Fibroblast of lung (primary cell): ENCODE measurements at places on chromosomes 4 and X. TPM values are rescaled to one million over a fixed set of nuclear protein-coding genes. Genes with fewer than 3 reads are reported as not detected.

Gene UCP1
- total RNA-seq: not detected in 2 replicates

Gene PABPC5
- total RNA-seq: 4.4 and 4.5 TPM in 2 replicates

Gene TMSB15A
- total RNA-seq: 3.6 and 4.1 TPM in 2 replicates

Gene FAM184B
- under 0.01 TPM in 1 of 2 replicates, not detected in the other for total RNA-seq

Gene RHOXF2
- total RNA-seq: not detected in 2 replicates

Gene AWAT2
- not detected in 2 replicates for total RNA-seq

Gene GLRB
- total RNA-seq: 13.6 and 25.9 TPM in 2 replicates

Gene FAAH2
- total RNA-seq: under 0.01 and 0.33 TPM in 2 replicates

Gene PRSS12
- 27.5 and 59.9 TPM in 2 replicates for total RNA-seq

Gene GPRASP3
- 5.9 and 9.7 TPM in 2 replicates for total RNA-seq

Gene MTTP
- total RNA-seq: 0.26 and 0.83 TPM in 2 replicates

Gene TREX2
- 1.8 and 3.1 TPM in 2 replicates for total RNA-seq

Gene GLRA3
- total RNA-seq: not detected in 2 replicates
